ENCODE measurements at places on chromosomes 6 and 20.
A peak's percentile ranks its signal among the peaks of the same experiment; 100 is the strongest.

GRCh38 chr20:62661647-62662046, 19.3 kb downstream of the SLCO4A1 start:
- DNase-seq: no peak

DNA sequence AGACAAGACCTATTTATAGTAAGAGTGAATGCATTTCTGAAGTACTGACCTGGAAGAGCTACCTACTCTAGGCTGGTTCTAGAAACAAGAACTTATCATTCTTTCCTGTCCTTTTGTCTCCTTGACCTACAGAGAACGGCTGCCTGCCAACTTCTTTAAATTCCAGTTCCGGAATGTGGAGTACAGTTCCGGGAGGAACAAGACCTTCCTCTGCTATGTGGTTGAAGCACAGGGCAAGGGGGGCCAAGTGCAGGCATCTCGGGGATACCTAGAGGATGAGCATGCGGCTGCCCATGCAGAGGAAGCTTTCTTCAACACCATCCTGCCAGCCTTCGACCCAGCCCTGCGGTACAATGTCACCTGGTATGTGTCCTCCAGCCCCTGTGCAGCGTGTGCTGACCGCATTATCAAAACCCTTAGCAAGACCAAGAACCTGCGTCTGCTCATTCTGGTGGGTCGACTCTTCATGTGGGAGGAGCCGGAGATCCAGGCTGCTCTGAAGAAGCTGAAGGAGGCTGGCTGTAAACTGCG, 8.3 kb downstream of the APOBEC2 start:
- DNase-seq: no peak

GRCh38 chr6:30556906-30557682, at the start of gene PRR3:
Gene PRR3, plus strand, starts transcription at chr6:30557295. Its CDS starts 50 bp downstream, at chr6:30557345.
- DNase-seq: peak; percentile 94

DNA sequence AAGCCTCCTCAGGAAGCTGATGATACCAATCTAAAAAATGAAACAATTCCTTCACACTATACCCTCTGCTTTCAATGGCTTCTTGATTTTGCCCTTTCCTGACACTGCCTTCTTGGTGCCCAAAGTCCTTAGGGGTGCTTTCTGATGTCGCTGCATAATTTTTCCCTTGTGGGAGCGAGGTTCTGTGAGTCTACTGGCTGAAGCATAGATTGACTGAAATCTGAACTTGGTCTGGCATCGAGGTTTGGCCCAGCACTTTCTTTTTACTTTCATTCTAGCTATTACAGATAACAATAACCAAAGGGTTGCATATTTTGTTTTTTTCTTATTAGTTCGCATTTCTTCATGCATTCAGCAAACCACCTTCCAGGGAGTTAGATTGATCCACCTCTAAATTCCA, 65.8 kb downstream of the E2F3 start:
- DNase-seq: no peak

DNA sequence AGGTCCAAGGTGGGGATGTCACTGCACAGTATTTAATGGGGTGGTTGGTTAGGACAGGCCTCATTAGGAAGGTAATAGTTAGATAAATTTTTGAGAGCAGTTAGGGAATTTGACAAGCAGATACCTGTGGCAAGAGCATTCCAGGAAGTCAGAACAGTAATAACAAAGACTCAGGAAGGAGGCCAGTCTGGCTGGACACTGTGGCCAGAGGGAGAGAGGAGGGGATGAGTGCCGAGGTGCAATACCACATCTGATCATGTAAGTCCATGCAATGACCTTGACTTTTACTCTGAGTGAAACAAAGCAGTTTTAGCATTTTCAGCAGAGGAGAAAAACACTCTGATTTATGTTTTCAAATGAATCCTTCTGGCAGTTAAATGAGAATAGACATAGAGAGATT, 990.7 kb upstream of the FLRT3 start:
- DNase-seq: no peak

GRCh38 chr6:29589423-29590048, 4.6 kb downstream of the OR2H2 start:
- peak; percentile 49 for DNase-seq

GRCh38 chr6:125153391-125154117, at the start of gene TPD52L1:
Gene TPD52L1, plus strand, starts transcription at chr6:125153773. Its CDS starts 179 bp downstream, at chr6:125153952.
- peak; percentile 59 for DNase-seq

DNA sequence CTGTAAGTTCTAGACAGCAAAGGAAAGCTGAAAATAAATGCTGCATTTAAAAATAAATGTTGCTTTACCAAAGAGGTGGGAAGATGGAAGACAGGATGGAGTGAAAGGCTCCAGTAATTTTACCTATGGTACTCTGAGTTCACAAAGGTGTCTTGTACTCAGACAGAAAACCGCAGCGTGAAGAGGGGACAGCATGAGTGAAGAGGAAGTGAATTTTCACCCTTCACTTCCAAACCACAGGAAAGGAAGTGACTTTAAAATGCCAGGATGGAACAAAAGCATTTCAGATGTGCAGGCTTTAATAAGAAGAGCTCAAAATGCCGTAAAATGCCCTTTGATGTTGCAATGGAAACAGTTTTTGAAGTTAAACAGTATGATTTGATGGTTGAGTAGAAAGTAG, 91.2 kb upstream of the TINAG start:
- DNase-seq: no peak

DNA sequence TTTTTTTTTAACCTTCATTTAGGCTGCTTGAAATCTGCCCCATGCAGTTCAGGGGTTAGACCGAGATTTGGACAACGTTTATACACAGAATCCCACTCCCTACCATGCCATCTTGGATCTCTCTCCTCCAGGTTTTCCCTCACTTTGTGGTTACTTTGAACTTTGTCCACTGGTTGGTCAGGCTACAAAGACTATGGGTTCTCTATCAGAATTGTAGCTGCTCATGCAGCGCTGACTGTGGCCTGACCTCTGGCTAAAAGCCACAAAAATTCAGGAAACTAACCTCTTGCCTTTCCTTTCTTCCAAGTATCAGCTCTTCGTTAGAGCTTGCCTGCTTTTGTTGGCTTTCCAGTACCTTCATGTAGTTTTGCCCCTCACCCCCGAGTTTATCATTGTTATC, 44.9 kb upstream of the KCNG1 start:
- no peak for DNase-seq

GRCh38 chr6:35082046-35082732, 59.0 kb downstream of the TCP11 start:
- DNase-seq: no peak

DNA sequence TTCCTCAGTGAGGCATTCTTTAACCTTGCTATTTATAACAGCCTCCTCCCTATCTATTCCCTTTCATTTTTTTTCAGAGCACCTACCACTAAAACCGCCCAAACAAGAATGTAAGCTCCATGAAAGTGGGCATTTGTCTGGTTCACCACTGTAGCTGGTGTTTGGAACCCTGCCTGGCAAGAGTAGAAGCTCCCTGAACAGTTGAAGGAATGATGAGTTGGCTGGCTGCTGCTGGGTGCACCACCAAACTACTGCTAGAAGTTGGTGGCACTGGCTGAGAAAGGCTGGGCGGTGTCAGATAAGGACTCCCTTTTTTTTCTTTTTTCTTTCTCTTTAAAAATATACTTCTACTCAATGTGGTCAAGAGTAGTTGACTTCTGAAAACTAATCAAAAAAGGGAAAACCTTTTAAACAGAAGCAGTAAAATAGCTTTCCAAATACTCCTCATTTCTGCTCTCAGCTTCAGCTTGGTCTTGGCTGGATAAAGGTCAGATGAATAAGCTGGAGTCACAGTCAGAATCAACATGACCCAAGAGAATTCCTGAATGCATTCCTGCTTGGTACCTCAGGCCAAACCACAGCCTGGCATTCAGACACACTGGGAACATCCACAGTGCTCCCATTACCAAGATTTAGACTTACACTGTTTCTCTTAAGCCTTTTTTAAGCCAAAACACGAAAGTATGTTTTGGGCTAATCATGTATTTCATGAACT, 38.0 kb downstream of the RTN4IP1 start:
- no peak for DNase-seq

- no peak for DNase-seq
These were observed 24.6 kb downstream of the TBXT start for GRCh38 chr6:166143011-166143410.

DNA sequence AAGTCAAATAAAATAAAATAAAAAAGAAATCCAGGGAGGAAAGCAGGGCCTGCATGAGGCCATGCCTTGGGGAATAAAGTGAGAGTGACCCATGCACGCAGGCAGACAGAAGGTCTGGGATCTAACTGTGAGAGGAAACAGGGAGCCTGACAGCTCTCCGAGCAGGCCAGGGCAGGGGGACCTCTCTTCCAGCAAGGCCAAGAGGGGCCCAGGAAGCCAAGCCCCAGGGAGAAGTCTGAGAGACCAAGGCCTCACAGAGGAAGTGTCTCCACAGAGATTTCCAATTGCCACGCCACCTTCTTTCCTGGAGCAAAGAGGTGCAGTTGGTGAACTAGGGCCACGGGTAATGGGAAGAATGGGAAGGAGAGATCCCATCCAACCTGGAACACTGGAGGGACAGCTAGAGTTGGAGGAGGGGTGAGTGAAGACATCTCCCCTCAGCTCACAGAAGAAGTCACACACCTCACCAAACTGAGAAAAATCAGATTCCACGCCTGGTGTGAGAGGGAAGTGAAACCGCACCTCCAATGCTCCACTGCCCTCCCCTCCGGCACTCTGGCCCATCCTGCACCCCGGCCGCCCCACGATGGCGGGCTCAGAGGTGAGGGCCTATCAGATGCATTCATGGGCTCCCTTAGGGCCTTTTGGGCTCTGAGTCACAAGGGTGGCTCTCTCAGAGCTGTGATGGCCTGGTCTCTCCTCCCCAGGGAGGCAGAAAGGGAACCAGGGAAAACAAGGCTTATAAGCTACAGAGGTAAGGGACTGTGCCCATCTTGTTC, 25.1 kb upstream of the TAF8 start:
- DNase-seq: no peak

DNA sequence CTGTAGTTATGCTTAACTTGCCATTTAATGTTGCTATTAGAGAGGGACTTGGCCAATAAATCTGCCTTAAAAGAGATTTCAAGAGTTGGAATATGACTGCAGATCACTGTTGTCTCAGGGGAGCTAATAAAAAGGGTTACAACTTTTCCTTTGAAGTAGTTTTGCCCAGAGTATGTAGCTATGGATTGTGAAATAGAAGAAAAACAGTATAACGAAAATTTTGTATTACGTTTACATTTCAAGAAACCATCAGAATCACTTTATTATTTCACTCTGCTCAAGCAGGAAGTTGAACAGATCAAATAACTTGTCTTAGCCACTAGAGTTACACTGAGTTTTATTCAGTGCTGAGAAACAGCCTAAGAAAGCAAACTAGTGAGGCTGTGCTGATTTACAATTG, 3.0 kb upstream of the ZSCAN26 start:
- DNase-seq: no peak

GRCh38 chr20:36454698-36455427, 86.5 kb upstream of the MYL9 start:
- no peak for DNase-seq

DNA sequence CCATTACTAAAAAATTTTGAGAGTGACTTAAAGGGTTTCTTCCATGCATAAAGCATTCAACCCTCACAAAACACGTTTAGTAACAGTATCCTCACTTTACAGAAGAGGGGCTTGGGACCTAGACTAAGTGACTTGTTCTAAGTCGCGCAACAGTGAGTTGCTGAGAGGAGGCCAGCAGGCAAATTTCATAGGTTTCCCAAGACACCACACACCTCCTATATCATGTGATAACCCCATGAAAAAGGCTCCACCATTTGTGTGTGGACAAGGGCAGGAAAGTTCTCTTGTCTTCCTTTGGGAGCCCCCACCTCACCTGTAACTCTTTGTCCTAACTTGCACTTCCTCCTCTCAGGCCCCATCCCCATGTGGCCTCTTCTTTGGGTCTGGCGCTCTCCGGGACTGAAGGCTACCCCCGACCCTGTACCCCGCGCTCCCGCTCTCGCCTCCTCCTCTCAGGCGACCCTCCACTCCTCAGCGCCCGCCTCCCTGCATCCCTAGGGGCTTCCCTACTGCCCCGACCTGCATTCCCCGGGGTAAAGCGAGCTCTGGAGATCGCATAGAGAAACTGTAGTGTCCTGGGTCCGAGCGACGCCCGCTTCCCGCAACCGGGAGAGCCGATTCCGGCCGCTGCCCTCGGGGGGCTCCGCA, 392 bp downstream of the PSMB8 start:
- no peak for DNase-seq

DNA sequence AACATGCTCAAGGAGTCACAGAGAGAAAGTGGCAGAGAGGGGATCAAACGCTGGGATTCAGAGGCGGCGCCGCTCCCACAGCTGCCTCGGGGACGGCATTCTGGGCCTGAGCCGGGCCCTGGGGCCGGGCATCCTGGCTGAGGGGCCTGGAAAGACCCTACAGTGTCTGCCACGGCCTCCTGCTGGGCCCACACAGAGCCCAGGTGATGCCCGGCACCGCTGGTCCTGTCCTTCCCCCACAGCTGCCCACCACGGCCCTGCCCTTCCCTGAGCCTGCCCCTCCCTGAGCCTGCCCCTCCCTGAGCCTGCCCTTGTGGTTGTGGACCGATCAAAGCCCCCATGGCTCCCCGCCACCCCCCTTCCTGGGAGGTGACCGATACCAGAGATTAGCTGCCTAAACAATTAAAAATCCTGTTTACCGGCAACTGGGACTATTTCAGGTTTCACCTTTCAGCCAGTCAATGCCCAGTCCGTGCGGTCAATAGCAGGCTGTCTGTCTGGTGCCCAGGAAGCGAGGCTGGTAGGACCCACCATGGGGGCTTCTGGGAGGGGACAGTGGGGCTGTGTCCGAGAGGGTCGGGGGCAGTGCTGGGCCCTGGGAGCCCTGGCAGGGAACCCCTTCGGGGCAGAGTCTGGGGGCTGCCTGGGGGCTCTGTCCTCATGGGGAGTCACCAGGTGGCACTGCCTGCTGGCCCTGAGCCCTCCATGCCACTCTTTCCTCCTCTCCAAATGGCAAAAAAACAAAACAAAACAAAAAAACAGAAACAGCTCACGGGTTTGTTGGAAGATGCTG, 55.4 kb upstream of the GATA5 start:
- DNase-seq: no peak

- DNase-seq: no peak
These were observed 2.5 kb downstream of the ADRM1 start for GRCh38 chr20:62305149-62305764.
